ENCODE measurements at places on chromosomes 6 and 20.
A peak's percentile ranks its signal among the peaks of the same experiment; 100 is the strongest.

- no peak for DNase-seq
Measured at GRCh38 chr6:157050537-157051265, 272.6 kb downstream of the TMEM242 start.

DNA sequence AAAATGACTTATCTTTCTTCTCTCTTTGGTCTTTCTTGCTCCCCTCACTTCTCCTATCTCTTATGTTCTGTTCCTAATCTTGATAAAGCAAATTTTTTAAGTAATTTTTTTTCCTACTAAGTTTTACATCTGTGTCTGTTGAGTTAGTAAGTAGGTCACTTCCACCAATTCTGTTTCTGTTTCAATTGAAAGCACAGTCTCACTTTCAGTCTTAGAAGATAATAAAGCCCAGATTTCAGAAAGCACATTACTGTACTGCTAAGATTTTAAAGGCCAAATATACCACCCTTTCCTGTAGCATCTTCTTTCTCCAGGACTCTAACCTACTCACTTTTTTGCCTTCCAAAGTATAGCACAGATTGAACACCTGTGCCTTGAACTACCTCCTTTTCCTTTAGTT is 866.1 kb upstream of the ADGRB3 start:
- no peak for DNase-seq

- no peak for DNase-seq
Measured at GRCh38 chr6:35905841-35906498, 14.9 kb downstream of the SRPK1 start.

DNA sequence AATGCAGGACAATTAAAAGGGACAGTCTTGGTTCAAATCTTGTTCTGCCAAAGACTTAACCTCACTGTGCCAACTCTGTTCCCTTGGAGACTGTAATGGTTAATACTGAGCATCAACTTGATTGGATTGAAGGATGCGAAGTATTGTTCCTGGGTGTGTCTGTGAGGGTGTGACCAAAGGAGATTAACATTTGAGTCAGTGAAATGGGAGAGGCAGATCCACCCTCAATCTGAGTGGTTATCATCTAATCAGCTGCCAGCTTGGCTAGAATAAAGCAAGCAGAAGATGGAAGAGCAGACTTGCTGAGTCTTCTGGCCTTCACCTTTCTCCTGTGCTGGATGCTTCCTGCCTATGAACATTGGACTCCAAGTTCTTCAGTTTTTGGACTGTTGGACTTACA is 474.4 kb downstream of the CD83 start:
- no peak for DNase-seq

DNA sequence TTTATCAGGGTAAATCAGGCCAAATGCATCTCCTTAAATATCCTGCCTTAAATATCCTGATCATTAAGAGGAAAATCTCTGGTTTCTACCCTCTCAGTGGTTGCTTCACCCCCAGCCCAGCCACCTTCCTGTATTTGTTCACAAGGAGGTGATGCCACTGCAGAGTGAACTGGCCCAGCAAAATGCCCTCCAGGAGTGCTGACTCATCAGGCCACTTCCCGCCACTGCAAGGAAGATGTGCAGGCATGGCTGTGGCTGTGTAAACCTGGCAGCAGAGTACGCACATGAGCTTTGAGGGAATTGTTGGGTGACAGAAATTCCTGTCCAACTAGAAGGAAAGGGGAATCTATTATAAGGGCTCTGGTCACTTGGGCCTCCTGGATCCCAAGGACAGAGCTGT is 13.8 kb downstream of the NQO2 start:
- no peak for DNase-seq

GRCh38 chr6:164106345-164106769 is 691.8 kb downstream of the QKI start:
- DNase-seq: no peak

DNA sequence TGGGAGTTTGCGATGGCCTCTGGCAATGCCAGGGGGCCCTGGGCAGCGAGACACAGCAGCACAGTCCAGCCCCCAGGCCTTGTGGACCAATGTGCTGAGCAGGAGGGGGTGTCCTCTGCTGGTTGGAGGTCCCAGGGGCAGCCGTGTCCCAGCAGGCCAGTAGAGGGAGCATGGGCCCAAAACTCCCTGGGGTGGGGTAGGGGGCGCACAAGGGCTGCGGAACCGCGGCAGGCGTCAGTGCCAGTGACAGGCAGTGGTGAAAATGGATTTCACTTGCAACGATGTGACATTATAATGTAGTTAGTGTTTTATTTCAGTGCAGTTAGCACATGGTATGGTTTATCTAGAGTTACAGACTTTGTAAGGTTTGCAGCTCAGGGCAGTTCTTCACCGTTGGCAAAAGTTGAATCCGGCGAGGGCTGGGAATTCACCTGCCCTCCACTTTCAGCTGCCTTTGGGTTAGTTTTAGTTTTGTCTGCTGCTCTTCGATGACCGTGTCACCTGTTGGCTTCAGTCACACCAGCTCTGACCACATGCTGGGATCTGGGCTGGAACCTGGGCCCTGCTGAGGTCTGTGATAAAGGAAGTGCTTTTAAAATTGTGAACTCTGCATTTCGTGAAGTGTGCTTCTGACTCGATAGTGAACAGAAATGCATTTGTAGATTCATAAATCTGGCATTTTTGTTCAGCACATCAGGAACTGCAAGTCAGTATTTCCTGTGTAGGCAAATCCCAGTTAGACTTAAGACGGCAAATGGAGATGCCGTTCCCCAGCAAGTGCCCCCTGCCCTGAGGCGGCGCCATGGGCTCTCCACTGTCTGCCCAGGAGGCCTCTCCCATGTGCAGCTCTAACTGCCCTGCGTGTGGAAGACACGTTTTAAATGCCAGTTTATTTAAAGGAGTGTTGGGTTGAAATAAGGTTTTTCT is 46.8 kb downstream of the PYGB start:
- DNase-seq: no peak

DNA sequence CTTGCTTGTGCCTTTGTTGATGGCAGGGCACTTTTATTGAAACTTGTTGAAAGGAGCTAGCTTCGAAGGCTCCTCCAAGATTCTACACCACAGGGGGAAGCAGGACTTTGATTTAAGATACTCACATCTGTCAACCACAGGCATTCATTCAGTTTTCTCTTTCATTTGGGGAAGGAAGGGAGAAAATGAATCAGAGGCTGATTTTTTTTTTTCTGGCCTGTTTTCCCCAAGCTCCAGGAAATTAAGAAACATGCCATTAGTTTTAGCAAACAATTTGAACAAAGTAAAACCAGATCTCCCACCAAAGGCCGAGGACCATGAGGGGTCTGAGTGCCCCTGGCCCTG is 8.7 kb upstream of the APCDD1L start:
- DNase-seq: no peak

GRCh38 chr6:14070457-14070856 is 47.1 kb upstream of the CD83 start:
- DNase-seq: no peak

- peak; percentile 71 for DNase-seq
Measured at GRCh38 chr20:6395695-6396094, 272.9 kb upstream of the FERMT1 start.

DNA sequence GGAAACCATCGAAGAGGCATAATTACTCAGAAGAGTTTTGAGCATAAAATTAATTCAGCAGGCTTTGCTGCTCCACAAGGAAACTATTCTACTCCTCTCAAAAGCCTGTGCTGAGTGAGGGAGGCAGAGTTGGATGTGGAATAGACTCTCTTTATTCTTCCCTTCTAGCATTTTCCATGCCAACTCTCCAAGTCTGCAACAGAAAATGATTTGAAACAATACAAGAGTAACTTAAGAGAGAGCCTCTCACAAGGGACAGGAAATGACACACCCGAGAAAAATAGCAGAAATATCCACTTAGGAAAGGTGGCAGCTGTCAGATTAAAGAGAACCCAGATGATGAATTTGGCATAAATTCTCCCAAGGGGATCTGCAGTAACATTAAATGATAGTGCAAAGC is 26.3 kb upstream of the LAMP5 start:
- DNase-seq: no peak

DNA sequence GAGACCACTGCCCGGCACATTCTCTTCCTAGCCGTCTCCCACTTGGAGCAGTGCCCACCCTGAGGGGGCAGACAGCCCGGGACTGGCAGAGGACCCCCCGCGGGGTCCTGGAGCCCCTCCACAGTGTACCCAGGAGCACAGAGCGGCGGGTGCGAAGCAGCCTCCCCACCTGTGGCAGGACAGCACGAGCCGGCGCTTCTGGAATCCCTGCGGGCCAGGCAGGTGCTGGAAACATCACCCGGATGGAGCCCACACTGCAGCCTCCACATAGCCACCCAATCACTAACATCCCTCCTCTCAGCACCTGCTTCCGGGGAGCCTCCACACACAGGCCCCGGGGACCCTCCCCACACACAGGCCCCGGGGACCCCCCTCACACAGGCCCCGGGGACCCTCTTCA is 18.7 kb downstream of the GATA5 start:
- DNase-seq: no peak

- DNase-seq: no peak
Measured at GRCh38 chr20:51378171-51378928, 164.2 kb downstream of the NFATC2 start.

Data from NCI-H2029 treated with DMSO at 0.1 percent for 48 hours (cell line).